Stimulated activated CD4-positive, alpha-beta T cell treated with anti-CD3 and anti-CD28 coated beads, TNF-alpha, amount 100 ng/mL, for 48 hours (primary cell): ENCODE measurements at places on chromosomes 3 and 15.

- DNase-seq: no peak
Observed at GRCh38 chr3:185631108-185631507, 45.0 kb downstream of the SENP2 start.

DNA sequence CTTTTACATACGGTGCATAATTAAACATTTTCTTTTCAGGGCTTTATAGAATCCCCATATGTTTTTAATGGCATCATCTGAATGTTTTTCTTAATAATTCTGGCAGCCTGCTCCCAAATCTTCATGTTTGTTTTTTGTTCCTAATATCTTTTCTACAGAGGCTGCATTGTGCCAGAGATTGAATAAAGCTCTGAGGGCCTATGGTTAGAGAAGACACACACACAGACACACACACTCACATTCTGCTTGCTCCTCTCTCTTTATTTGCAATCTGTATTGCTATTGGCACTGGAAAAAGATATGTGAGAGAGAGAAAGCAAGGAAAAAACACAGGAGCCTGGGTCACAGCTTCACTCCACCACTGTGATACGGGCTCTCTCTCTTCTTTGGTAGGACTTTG is 136.0 kb downstream of the MECOM start:
- DNase-seq: no peak

DNA sequence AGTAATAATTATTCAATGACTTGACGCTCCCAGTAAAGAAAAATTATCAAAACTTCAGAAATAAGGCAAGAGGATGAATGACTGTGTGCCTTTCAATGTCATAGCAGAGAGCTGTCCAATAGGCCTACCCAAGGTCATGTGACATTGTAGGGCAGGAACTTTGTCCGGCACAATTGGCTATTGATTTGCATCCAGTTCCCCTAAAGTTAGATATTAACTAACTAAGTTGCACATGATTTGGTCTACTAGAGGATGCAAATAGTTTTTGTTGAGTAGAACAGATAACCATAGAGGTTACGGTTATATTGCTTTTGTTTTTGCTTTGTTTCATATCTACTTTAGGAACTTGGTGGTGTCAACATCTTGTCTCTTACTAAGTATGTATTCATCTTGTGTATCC is 127.9 kb upstream of the PFN2 start:
- no peak for DNase-seq

GRCh38 chr3:104763007-104763406 is 603.7 kb upstream of the ALCAM start:
- DNase-seq: no peak

DNA sequence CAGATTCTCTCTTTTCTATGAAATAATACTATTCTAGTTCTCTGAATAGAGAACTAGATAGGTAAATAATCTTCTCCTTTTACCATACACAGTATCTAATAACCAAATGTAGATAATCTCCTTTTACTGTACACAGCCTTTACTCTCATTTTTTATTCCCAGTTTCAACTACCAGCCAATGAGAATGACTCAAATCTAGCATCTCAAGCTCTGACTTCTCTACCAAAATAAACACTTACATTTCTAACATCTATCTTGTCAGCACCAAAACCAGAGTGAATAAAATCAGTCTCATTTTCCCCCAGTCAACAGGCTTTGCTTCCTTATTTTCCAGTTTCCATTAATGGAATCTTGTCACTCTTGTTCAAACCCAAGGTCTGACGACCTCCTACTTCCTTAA is 36.9 kb downstream of the LRRFIP2 start:
- no peak for DNase-seq

DNA sequence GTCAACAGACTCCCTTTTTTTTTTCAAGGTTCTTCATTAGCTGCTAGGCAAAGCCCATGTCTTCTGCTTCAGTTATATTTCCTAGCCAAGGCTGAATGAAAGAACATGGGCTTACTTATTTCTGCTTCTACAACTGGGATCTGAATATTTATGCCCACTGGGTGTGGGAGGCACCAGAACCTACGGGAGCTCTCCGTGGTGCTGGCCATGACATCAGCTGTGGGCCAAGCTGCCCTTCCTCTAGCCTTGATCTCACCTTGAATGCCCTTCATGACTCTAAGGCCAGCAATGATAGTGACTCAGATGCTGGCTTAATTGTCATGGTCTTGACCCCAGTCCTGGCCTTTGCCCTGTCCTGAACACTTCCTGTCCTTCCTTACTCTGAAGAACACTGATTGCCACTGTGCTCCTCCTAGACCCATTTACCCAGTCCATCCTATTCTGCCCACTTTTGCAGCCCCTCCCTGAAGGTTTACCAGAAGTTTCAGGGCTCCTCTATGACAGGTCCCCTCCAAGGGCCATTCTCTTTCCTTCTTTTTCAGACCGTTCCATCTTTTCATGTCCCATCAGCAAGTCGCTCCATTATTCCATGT is 32.8 kb upstream of the PRR20G start:
- no peak for DNase-seq

DNA sequence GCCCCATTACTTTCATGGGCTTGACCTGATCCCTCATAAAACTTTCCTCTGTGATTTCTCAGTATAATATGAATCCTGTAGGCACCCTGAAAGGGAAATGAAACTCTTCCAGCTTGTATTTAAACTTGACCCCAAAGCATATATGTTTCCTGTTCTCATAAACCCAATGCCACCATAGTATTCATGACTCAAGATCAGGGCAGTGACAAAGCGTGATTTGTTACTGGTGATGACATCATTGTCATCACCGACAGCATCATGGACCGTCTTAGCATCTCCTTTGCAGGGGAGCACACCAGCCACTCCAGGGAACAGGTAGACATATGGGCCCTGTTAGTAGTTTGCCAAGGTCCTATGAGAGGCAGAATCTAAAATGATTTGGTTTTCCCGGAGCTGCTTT is 741.2 kb downstream of the NR2F2 start:
- DNase-seq: no peak

GRCh38 chr3:152737021-152737908 is 97.7 kb upstream of the P2RY1 start:
- no peak for DNase-seq

GRCh38 chr3:71035314-71035713 is 548.2 kb downstream of the FOXP1 start:
- DNase-seq: no peak

GRCh38 chr3:161187046-161187445 is 34.1 kb upstream of the NMD3 start:
- no peak for DNase-seq

DNA sequence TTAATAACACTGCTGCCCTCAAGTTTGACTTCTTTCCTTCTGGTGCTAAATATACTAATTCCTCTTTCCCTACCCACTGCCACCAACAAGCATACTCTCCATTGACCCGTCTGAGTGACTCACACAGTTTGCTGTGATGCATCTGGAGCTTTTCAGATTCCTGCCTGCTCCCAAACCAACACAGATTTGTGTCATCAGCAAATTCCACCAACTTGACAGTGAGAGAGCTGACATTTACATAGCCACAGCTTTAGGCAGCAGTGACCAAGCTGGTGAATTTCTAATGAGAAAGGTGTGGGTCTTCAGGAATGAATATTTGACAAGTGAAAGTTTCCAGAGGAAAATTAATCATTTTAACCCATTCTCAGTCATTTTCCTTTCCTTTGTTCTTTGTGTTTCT is 96.5 kb upstream of the PRICKLE2 start:
- no peak for DNase-seq

GRCh38 chr3:150059729-150060128 is 89.0 kb upstream of the PFN2 start:
- DNase-seq: no peak

GRCh38 chr15:27722102-27722501 is 377.0 kb downstream of the OCA2 start:
- DNase-seq: no peak

- no peak for DNase-seq
Observed at GRCh38 chr15:100520132-100520921, 8.4 kb downstream of the CERS3 start.

DNA sequence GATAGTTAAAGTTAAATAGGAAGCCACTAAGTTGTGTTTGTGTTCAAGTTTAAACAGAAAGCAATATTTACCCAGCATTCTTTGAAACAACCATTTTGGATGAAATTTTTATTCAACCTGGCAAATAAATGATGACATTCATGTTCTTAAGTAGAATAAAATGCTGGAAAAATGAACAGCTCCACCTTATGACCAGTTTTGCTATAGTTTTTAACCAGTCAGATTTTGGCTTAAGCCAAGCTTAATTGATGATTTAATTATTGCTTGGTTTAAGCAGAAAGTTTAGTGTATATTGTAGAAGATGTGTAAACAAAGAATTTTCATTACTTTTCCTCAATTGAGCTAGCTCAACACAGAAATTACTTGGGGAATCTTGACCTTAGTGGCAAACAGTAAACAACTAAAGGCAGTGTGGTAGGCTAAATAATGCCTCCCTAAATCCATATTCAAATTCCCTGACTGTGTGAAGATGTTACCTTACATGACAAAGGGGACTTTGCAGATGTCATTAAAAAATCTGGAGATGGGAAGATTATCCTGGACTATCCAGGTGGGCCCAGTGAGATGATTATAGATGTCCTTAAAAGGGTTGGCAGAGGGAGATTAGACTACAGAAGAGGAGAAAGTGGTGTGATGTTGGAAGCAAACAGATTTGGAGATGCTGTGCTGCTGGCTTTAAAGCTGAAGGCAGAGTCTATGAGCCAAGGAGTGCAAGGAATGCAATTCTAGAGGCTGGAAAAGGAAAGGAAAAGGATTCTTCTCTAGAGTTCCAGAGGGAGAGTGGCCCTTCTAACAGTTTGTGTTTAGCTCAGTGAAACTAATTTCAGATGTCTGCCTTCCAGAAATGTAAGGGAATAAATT is 448.6 kb upstream of the GOLIM4 start:
- no peak for DNase-seq

- no peak for DNase-seq
Observed at GRCh38 chr3:124563376-124563775, 166.9 kb upstream of the UMPS start.
